ENCODE measurements at places on chromosomes 7 and 10.

DNA sequence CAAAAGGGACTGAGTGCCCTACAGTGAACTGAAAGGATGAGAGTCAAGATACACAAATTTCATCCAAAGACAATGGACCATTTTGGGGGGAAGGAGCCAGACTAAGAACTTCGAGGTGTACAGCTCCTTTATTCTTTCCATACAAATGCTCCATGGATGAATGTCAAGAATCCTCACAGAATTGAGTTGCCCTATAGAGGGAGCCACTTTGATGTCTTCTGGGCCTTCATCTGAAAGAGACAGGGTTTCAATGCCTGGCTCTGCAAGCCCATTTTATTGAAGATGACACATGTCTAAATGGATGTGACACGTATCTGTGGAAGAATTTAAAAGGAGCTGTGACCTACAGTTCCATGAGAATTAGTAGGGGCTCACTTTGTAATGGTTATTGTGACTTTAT is 32.0 kb upstream of the NRG3 start:
- DNase-seq, result no peak

- no peak for DNase-seq
These were observed 48.9 kb downstream of the FAM53B start for GRCh38 chr10:124695259-124695658.

DNA sequence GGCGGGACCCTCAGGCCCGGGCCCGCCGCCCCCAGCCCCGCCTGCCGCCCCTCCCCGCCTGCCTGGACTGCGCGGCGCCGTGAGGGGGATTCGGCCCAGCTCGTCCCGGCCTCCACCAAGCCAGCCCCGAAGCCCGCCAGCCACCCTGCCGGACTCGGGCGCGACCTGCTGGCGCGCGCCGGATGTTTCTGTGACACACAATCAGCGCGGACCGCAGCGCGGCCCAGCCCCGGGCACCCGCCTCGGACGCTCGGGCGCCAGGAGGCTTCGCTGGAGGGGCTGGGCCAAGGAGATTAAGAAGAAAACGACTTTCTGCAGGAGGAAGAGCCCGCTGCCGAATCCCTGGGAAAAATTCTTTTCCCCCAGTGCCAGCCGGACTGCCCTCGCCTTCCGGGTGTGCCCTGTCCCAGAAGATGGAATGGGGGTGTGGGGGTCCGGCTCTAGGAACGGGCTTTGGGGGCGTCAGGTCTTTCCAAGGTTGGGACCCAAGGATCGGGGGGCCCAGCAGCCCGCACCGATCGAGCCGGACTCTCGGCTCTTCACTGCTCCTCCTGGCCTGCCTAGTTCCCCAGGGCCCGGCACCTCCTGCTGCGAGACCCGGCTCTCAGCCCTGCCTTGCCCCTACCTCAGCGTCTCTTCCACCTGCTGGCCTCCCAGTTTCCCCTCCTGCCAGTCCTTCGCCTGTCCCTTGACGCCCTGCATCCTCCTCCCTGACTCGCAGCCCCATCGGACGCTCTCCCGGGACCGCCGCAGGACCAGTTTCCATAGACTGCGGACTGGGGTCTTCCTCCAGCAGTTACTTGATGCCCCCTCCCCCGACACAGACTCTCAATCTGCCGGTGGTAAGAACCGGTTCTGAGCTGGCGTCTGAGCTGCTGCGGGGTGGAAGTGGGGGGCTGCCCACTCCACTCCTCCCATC is 82.7 kb downstream of the PAX2 start:
- no peak for DNase-seq

DNA sequence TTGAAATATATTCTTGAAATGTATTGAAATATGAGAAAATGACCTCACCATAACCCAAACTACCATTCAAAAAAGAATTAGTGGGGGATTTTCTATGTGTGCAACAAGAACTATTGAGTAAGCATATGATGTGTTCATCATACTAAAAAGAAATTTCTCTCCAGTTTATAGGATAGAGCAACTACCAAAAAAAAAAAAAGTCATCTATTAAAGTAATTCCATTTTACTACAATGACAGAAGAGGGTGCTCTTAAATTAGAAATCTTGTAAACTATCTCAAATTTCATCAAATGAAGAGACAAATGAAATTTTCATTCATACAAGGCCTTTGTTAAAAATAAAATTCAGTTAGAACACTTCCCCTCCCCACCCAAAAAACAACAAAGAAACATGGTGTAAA is 195.4 kb upstream of the PLXDC2 start:
- peak; percentile 55 for DNase-seq

GRCh38 chr10:124644771-124645415 is 99.3 kb downstream of the FAM53B start:
- DNase-seq, result no peak

DNA sequence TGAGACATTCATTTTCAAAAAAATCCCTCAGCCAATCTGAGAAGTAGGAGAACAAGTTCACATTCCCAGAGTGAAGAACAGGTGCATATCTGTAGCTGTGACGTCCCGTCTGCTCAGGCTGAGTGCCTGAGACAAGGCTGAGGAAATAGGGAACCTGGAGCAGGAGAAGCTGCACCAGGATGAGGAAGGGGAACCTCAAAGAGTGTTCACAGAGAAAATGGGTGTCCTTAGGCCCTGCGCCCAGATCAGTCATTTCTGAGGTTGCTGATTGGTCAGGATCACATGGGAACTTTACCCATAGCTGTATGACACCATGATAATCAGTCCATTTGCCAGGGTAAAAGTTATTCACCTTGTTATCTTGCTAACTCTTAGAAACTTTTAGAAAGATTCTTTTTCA is 34.2 kb upstream of the TARP start:
- DNase-seq, result peak; percentile 58

DNA sequence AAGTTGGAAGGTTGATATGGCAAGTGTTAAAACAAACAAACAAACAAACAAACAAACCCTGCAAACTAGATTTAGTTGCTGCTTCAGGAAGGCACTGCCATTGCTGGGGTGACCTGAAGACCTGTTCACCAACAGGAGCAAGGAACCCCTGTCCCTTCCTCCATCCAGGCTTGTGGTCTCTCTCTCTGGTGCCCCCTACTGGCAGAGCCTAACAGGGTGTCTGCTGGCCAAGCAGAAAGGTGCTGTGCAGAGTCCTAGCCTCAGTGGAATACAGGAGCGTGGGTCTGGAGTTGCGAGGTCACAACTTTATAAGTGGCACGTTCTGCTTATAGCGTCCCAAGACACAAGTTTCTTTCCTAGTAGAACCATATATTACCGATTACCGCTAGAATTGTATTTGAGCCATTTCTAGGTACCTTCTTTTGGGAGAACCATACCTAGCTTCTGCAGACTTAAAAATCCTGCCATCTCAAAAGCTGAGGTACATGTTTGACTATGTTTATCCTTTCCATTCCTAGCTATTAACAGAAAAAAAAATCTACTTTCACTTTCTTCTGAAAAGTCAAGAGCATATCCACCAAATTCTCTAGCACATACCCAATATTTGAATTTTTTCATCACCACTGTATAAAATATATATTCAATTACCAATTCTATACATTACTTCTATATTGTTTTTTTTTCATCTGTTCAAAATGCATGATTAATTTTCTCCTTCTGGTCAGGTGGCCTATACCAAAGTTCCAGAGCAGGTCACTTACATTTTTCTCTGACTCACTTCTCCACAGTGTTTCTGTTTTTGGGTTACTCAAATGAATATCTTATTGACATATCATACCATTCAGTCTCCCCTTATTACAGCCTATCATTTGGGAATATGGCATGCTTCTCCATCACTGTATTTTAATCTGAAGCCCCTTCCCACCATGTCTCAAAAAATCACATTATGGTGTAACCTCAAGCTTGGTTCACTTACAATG is 29.1 kb upstream of the CALD1 start:
- DNase-seq, result peak; percentile 85

- no peak for DNase-seq
These were observed 46.3 kb downstream of the CUL2 start for GRCh38 chr10:35043796-35044344.

GRCh38 chr7:157832866-157833607 is 496.2 kb downstream of the DNAJB6 start:
- no peak for DNase-seq

- DNase-seq, result no peak
These were observed 116.1 kb upstream of the ZMIZ1 start for GRCh38 chr10:78952686-78953085.

GRCh38 chr7:16803881-16804673 is 722 bp downstream of the AGR2 start:
- DNase-seq, result no peak

- DNase-seq, result peak; percentile 35
These were observed 554.9 kb downstream of the KCNMA1 start for GRCh38 chr10:77082601-77083252.

GRCh38 chr10:63692220-63692896 is 171.2 kb downstream of the REEP3 start:
- DNase-seq, result peak; percentile 34

DNA sequence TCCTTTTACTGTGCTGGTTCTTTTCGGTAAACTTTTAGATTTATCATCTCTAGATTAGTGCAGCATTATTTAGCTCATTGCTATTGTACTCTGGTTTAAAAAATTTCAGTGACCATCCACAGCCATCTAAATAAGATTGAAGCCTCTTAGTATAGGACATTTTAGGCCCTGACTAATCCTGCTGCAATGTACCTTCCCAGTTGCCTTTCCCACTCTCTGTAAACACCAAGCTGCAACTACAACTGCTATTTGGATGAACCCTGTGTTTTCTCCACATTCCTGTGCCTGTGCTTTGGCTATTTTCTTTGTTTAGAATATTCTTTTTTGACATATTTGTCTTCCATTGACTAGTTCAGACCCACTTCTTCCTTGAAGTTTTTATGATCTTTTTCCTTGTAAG is 314.6 kb downstream of the AUTS2 start:
- no peak for DNase-seq

GRCh38 chr7:43469051-43469450 is 113.9 kb upstream of the STK17A start:
- DNase-seq, result no peak

DNA sequence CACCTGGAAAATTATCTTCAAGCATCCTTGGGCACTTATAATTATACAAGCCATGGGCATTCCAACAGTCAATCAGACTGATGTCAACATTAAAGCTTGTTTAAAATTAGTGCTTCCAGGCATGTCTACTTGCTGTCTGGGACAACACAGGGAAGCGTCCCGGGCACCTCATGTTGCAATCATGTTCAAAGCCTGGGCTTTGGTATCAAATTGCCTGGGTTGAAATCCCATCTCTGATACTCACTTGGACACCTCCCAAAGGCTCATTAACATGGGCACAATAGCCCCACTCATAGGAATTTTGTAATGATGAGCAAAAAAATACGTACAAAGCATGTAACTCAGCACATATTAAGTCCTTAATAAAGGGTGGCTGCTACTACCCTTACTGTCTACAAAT is 14.4 kb downstream of the AIFM2 start:
- no peak for DNase-seq

DNA sequence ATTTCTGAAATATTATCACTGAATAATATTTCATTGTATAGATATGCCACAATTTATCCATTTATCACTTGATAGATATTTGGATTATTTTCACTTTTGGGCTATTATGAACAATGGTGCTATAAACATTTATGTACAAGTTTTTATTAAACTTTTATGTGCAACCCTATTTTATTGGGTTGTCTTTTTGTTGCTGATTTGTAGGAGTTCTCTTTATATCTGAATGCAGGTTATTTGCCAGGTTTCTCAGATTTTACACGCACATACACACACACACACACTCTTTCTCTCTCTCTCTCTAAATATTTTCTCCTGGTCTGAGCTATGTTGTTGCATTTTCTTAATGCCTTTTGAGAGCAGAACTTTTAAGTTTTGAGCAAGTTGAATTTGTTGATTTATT is 36.2 kb downstream of the ADK start:
- DNase-seq, result no peak

DNA sequence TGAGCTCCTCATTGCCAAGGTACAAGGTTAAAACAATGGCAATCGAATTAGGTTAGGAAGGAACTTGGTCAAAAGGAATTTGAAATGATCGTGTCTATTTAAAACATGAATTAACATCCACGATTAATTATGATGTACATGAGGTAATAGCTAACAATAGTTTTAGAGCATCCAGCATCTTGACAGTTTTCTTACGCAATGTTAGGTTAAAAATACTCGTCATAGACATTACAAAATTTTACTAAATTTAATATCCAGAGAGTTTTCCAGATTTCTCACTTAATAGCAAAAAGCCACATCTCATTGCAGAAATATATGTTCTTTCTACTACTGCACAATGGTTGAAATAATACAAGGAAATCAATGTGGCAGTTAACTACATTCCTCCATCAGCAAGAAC is 22.6 kb downstream of the CUBN start:
- DNase-seq, result no peak

- DNase-seq, result no peak
These were observed 18.7 kb upstream of the CYREN start for GRCh38 chr7:135189221-135189662.

- peak; percentile 36 for DNase-seq
These were observed 101.0 kb downstream of the AOAH start for GRCh38 chr7:36623247-36623646.

GRCh38 chr7:66952343-66953043 is 31.5 kb downstream of the TMEM248 start:
- DNase-seq, result no peak

DNA sequence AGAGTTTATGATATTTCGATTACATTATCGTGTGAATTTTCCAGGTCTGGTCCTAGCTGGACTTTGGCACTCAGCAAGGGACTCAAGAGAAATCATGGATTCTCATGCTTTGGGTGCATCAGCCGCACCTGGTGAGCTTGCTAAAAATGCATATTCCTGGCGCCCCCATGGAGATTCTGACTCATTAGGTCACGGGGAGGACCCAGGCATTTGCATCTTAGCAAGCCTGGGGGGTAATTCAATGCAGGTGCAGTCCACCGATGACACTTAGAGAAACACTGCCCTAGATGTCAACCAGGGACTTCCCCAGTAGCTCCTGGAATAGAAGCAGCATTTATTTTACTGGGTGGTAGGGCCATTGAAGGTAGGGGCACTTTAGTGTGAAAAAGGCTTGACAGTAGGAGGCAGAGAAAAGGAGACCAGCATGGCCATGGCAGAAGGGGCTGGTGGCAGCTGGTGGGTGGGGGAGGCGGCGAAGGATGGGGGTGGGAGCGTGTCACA is 29.9 kb upstream of the PDCD4 start:
- no peak for DNase-seq

DNA sequence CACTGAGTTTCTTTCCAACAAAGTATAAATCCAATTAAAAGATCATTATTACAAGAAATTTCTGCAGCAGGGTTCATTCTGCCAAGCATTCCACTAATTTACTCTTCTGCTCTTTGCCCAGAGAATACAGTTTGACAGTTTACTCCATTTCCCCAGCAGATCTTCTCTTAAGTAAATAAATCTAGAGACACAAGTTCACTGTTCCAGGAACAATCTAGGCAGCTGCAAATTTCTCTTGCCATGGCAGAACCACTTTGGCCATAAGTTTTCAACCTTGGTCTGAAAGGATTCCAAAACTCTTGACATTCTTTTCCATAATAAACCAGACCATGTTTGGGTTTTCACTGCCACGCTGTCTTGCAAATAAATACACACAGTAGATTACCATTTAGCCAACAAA is 11.5 kb downstream of the RGS10 start:
- DNase-seq, result no peak

GRCh38 chr10:75730847-75731246 is 299.4 kb downstream of the LRMDA start:
- no peak for DNase-seq

Measured in inflammatory macrophage treated with lipopolysaccharide for 1 hour (primary cell).